Naive thymus-derived CD8-positive, alpha-beta T cell (primary cell): ENCODE measurements at places on chromosomes 2 and 18. TPM values are rescaled to one million over a fixed set of nuclear protein-coding genes. Genes with fewer than 3 reads are reported as not detected.

DNA sequence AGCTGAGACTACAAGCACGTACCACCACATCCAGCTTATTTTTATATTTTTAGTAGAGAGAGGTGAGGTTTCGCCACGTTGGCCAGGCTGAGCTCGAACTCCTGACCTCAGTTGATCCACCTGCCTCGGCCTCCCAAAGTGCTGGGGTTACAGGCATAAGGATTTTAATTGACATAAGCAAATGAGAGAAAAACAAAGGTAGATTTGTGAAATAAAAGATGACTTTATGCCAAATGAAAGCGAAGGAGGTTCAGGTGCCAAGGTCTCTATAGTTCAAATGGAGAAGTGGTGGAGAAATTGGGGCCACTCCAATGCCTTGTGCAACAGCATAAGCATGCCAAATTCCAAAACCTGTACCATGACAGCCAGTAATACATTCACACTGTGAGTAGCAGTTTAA, 180.6 kb downstream of the MREG start:
- no peak for DNase-seq

GRCh38 chr18:44857744-44858491, 177.2 kb downstream of the SETBP1 start:
- DNase-seq, result no peak

GRCh38 chr2:146523196-146523595, 1321.6 kb upstream of the ACVR2A start:
- no peak for DNase-seq

DNA sequence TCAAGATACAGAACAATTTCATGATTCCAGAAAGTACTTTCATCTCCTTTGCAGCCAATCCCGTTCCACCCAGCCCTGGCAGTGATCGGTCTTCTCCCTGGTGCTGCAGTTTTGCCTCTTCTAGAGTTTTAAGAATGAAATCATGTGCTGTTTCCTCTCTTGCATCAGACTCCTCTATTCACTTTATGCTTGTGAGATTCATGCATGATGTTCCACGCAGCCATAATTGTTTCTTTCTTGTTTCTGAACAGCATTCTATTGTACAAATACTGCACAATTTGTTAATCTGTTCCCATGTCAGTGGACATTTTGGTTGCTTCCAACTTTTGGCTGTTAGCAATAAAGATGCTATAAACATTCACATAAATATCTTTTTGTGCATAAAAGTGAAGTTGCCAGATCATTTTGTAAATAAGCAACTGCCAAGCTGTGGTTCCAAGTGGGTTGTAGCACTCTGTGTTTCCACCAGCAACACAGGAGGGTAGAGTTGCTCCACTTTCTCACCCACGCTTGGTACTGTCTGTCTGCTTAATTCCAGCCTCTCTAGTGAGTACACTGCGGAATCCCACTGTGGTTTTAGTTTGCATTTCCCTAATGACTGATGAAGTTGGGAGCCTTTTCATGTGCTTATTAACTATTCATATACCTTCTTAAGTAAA, 104.5 kb downstream of the TWIST2 start:
- no peak for DNase-seq

GRCh38 chr2:48016225-48017019, 110.1 kb upstream of the FBXO11 start:
- DNase-seq, result no peak

DNA sequence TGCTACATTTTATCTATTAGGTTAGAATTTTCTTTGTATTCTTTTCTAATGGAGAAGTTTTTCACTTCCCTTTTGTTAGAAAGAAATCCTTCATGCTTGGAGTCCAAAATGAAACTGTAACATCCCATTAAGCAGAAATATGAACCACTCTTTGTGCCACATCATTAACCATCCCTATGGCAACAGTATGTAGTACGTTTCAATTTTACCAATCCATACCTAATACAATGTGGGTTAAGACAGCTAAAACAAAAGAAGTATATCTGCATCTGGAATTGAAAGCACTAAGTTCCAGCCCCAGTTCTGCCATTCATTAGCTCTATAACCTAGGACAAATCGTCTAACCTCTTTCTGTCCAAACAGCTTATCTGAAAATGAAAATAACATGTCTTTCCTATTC, 409.2 kb upstream of the SPHKAP start:
- no peak for DNase-seq

DNA sequence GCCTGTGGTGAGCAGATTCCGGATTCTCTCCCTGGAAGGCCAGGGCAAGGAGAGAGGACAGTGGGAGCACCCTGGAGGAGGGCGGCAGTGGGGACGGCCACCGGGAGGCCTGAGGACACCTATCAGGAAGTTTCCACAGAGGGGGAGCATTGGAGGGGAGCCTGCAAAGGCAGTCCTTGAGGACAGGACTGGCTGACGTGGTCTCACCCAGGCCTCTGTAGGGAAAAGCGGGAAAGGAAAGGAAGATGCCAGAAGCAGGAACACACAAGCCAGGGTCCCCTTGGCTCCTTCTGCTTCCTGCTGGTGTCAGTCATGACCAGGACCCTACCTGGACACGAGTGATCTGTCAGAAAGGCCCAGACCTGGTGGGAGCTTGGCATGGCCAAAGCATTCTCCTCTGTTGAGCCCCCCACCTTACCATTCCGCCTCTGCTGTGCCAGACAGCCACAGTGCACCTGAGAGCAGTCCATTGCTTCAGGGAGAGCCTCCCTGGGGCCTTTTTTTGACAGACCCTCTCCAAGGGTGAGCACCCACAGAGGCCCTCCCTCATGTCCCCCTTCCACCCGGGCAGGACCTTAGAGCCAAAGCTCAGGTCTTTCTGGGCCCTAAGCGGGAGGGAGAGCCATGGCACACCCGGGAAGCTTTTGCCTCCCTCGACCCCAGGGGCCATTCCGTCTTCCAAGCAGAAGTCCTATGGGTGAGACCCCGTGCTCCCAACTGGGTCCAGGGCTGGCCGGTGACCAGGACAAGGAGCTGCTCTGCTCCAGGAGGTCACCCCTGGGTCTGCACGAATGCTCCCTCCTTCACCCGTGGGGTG, 333.1 kb downstream of the DYSF start:
- DNase-seq, result no peak

GRCh38 chr2:68253219-68254068, 1.1 kb upstream of the PPP3R1 start:
- no peak for DNase-seq

- DNase-seq, result peak; percentile 50
Observed at GRCh38 chr2:85266146-85267041, 61.4 kb downstream of the TGOLN2 start.

- no peak for DNase-seq
Observed at GRCh38 chr2:42979870-42980763, 187.7 kb upstream of the HAAO start.

DNA sequence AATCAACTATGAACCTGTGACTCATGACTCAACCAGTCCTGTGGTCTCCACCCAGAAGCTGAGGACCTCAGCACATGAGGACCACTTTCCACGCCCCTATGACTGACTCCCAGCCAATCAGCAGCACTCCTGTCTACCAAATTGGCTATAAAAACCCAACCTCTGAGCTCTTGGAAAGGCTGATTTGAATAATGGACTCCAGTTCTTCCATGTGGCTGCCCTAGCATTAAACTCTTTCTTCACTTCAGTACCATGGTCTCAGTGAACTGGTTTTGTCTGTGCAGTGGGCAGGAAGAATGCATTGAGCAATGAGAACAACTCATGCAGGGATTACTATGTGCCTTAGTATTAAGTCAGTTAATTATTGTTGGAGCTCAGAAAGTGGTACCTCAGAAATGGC, 78.3 kb downstream of the CMPK2 start:
- no peak for DNase-seq

GRCh38 chr2:206984206-206984605, 44.9 kb downstream of the CPO start:
- DNase-seq, result no peak

DNA sequence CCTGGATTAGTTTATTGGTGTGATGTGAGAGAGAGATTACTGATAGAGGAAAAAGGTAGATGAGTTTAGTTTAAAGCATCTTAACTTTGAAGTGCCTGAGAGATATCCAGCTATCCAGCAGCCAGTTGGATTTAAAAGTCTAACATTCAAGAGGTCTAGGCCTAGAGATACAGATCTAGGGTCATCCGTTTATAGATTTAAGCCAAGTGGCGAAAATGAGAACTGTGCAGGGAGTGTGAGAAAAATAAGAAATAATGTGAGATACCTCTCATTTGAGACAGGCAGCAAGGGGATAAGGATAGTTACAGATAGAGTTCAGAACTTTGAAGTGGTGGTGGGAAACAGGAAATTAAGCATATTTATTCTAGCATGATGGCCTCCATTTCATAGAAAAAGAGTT, 5.3 kb upstream of the ORC2 start:
- DNase-seq, result no peak

DNA sequence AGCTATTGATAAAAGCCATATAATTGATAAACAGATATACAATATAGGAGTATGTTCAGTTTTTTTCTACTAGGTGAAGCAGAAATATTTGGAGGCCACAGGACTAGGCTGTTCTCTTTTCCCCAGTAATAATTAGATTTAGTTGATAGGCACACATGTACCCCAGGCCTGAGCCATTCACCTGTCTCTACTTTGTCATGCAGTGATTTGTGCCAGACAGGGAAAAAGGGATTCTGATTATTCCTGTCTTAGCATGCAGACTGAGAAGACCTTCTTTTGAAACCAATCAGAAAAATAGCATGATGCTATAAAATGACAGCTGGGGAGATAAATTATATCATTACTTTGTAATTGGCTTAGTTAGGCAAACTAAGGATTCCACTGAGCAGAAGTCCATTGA, 94.3 kb downstream of the DOCK10 start:
- no peak for DNase-seq

DNA sequence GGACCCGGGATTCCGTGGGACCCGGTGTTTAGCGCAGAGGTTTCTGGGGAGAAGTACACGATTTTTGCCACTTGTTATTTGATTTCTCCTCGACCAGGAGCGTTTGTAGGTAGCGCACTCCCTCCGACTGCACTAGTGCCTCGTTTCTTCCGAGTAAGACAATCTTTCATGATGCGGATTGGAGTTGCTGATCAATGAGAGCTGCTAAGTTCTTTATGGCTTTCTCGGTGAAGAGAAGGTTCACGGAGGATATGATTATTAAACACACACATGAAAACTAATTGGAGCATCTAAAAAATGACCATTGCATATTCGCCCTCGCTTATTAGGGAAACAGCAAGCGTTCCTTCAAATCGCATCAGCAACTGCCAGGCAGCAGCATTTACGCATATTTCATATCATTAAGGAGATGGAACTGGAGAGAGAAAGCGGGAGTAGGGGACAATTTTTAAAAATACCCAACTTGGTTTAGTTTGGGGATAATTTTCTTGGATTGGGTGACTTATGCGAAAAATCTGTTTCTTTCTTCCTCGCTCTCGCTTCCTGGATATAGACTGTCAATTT, 616 bp downstream of the EML6 start:
- DNase-seq, result no peak

DNA sequence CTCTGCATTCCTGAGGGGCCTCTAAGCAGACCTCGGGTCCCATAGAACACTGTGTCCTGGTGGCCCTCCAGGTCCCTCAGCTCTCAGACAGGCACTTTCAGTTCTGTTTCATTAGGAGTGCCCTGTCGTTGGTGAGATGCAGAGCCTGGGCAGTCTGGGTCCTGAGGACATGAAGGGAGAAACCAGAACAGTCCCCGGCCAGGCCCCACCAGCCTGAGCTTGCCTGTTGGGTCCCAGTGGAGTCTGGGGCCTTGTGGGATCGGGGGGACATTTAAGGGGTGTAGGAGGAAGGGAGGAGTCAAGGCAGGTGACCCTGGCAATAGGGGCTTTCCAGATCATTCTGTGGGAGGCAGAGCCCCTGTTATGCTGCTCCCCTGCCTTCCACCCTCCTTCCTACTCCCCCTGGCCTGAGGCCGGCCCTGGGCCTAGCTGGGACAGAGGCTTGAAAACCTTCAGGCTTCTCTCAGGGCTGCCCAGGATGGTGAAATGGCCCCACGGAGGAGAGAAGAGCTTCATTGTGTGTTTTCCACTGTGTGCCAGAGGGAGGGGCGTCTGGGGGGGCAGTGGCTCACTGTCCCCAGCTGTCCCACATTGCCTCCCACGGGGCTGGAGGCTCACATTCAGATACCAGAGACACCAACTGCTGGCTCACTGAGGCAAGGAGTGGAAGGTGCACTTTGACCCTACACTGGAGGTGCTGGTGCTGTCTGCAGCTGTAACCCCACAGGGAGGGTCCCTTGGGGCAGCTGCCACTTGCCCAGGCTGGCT, 26.6 kb upstream of the CATIP start:
- no peak for DNase-seq

- no peak for DNase-seq
Observed at GRCh38 chr18:25467226-25467987, 115.4 kb upstream of the ZNF521 start.

GRCh38 chr2:231009236-231009919, 13.5 kb downstream of the SPATA3 start:
- DNase-seq, result no peak

DNA sequence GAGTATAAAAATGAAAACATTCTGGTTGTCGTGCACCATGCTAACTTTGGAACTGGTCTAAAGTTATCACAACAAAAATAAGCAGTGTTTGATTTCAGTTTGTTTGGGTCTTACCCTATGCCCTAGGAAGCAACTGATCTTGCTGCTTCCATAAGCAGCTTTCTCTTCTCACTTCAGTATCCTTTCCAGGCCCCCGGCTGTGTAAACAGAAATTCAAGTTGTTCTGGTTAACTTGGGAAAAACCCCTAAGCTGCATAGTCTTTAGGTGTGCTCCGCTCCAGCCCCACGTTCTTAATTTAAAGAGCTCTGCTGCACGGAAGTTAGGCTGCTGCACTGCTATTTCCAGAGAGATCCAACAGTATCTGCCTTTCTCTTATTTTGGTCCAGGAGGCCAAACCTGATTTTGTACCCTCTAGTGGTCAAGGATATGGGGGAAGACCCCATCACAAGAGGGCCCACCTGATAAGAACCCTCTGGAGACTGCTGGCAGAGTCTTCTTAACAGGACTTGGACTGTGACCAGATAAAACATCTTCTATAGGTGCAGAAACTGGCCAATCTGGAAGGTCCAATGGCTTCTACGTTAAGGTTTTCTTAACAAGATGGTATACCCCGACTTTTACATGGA, 69.1 kb downstream of the FEZ2 start:
- DNase-seq, result no peak

DNA sequence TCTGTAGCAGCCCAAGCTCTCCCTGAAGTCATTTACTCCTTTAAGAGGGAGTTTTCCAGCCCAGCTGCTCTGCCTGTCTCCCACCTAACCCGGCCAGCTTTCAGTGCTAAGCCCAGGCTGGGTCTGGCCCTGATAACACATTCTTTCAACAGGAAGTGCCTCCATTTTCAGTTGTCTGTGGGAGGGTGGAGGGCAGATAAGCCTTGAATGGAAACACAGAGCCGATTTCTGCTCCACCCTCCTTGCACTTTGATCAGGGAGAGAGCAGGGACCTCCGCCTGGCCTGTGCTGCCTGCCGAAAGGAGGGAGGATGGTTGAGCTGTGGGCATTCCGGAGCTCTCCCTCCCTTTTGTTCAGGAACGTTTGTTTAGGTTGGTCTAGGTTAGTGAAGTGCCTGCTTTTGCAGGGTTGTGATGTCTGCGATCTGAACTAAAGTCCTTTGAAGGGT, 24.8 kb downstream of the GATA6 start:
- no peak for DNase-seq

Gene MOGAT1
- total RNA-seq, result not detected

Gene HRH4
- not detected for total RNA-seq

Gene CNGA3
- not detected for total RNA-seq

Gene ALPI
- not detected for total RNA-seq
